ENCODE measurements at places on chromosomes 5 and 9. TPM values are rescaled to one million over a fixed set of nuclear protein-coding genes. Genes with fewer than 3 reads are reported as not detected.

DNA sequence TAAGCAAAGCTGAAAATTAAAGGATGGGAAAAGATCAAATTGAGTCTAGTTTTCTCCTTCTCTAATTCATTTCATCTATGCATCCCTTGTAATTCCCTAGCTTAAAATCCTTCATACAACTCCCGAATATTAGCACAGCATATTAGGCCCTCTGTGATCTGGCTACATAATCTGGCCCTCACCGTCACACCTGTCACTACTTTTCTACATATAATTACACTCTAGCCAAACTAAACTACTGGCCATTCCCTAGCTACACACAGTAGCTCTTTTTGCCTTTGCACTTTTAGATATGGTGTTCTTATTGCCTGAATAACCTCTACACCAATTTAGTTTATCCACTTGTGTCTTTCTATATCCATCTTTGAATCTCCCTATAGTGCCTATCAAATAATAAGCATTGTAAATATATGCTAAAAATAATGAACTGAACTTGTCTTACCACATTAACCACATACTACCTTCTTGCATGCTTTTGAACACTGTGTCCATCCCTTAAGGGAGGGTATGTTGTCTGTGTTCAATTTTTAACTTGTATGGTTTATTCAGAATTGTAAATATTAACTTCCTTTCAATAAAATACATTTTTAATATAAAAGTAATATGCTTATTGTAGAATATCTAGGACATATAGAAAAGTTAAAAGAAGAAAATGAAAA, 15.9 kb downstream of the RANBP6 start:
- H3K36me3 ChIP-seq, result peaks cover 7% of the 10 kb centered on the region
- no peak for DNase-seq
- H3K4me3 ChIP-seq, result no peak overlapping the region
- H3K27ac ChIP-seq, result no peak overlapping the region

GRCh38 chr5:35464757-35465156, 152.9 kb upstream of the SPEF2 start:
- H3K4me1 ChIP-seq, result no peaks in the 10 kb centered on the region
- H3K36me3 ChIP-seq, result no peaks in the 10 kb centered on the region
- H3K4me3 ChIP-seq, result no peak overlapping the region
- DNase-seq, result no peak

TAF11L10 gene
- 0.53 TPM for total RNA-seq

DNA sequence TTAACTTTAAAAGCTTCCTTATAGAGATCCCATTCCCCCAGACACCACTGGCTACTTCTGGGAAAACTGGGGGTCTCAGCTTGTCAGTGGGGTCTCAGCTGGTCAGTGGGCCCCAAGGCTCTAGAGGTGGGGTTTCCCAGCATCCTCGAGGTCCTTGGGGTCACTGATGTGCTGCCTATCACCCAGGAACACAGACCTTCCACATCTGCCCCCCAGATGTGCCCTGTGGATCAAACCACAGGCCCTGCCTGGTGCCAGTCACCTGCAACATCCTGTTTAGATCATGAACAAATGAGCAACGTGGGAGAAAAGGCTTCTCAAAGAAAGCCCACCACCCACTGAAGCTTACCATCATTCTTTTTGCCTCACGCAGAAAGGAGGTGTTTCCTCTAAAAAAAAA, 165.6 kb upstream of the FSTL4 start:
- no peak overlapping the region for H3K4me3 ChIP-seq
- H3K27ac ChIP-seq, result no peak overlapping the region
- H3K36me3 ChIP-seq, result no peaks in the 10 kb centered on the region
- no peaks in the 10 kb centered on the region for H3K4me1 ChIP-seq
- DNase-seq, result no peak
- H3K27me3 ChIP-seq, result peaks cover 3% of the 10 kb centered on the region

DNA sequence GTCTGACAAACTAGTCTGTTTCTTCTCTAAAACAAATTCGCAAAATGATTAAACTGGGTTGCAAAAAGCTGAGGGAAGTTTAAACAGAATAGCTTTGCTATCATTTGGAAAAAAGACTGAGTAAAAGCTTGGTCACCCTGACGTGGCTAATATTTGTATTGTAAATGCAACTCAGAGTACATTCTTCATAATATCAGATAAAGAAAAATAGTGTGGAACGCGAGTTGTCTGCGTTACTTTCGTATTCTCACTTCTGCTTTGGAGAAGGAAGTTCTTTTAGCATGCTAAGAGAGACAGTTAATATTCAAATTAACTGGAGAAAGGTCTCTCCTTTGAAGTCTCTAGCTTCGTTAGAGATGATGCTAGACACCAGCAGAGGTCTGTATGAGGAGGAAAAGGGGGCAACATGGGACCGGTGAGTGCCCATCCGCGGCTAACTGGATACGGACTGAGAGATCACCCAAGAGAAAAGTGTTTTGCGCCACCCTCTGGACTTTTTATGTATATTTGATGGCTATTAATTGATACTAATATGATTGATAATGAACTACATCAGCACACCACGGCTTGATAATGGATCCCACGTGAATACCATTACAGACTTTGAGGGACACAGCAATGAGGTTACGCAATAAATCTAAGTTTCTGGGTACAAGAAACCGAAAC, 2.9 kb upstream of the CNTRL start:
- no peaks in the 10 kb centered on the region for H3K36me3 ChIP-seq
- no peaks in the 10 kb centered on the region for H3K27me3 ChIP-seq
- H3K27ac ChIP-seq, result no peak overlapping the region
- H3K4me3 ChIP-seq, result no peak overlapping the region
- peaks cover 7% of the 10 kb centered on the region for H3K4me1 ChIP-seq
- DNase-seq, result no peak

GRCh38 chr5:669842-670395, 23.2 kb downstream of the TPPP start:
- no peaks in the 10 kb centered on the region for H3K27me3 ChIP-seq
- peaks cover 84% of the 10 kb centered on the region for H3K4me1 ChIP-seq
- DNase-seq, result no peak
- H3K27ac ChIP-seq, result no peak overlapping the region
- no peak overlapping the region for H3K4me3 ChIP-seq

DNA sequence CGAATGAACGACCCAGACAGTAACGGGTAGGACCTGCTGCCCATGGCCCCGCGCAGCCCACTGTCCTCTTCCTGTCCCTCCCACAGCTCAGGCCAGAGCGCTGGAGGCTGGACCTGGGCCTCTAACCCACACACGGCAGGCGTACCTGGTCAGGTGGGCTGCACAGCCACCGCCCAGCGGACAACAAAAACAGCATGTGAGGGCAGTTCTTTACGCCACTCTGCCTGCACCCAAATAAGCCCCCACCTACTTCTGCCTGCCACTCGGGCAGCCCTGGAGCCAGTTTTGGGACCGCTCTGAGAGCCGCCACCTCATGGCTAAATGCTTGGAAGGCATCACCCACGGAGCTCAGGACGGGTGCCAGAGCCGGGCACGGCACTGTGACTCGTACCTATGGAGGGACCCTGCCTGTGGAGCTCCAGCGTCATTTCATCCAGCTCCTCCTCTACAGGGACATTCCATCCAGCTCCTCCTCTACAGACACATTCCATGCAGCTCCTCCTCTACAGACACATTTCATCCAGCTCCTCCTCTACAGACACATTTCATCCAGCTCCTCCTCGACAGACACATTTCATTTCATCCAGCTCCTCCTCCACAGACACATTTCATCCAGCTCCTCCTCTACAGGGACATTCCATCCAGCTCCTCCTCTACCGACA, 18.9 kb downstream of the CLPTM1L start:
- no peak overlapping the region for H3K27ac ChIP-seq
- H3K36me3 ChIP-seq, result peaks cover 77% of the 10 kb centered on the region
- H3K4me1 ChIP-seq, result no peaks in the 10 kb centered on the region

DNA sequence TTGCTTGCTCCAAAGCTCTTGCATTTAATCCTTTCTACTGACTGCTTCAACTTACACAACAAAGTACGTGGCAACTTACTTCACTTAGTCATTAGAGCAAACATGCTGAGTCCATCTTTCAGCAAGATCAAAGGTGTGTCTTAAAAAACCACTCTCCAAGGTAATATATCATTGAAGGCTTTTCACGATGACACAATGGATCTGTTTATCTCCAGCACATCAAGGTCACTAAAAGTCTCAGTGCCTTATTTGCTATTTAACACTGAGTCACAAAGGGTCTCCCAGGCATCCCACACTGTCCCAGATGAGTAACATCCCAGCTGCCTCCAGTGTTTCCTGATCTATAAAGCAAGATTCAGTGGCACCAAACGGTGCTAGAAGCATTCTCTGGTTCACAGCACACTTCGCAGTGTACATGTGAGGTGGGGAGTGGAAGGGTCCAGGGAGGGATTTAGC, 3.7 kb upstream of the CLK4 start:
- H3K27me3 ChIP-seq, result peaks cover 28% of the 10 kb centered on the region
- no peak for DNase-seq
- H3K27ac ChIP-seq, result no peak overlapping the region
- no peak overlapping the region for H3K4me3 ChIP-seq

DNA sequence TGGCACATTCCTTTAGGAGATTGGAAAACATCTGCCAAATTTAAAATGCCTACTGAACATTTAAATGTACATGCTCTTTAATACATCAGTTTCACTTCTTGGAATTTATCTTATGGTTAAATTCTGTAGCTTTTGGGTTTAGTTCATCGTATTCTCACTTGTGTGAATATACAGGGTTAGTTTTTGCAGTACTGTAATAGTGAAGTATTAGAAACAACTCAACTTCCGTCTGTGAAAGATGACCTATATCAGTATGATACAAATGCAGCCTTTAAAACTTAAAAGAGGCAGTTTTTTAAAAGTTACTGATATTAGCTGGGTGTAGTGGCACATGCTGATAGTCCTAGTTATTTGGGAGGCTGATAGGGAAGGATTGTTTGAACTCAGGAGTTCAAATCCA, 57.2 kb downstream of the CDC42SE2 start:
- H3K4me3 ChIP-seq, result no peak overlapping the region
- H3K36me3 ChIP-seq, result peaks cover 15% of the 10 kb centered on the region
- no peaks in the 10 kb centered on the region for H3K27me3 ChIP-seq
- no peak for DNase-seq

DNA sequence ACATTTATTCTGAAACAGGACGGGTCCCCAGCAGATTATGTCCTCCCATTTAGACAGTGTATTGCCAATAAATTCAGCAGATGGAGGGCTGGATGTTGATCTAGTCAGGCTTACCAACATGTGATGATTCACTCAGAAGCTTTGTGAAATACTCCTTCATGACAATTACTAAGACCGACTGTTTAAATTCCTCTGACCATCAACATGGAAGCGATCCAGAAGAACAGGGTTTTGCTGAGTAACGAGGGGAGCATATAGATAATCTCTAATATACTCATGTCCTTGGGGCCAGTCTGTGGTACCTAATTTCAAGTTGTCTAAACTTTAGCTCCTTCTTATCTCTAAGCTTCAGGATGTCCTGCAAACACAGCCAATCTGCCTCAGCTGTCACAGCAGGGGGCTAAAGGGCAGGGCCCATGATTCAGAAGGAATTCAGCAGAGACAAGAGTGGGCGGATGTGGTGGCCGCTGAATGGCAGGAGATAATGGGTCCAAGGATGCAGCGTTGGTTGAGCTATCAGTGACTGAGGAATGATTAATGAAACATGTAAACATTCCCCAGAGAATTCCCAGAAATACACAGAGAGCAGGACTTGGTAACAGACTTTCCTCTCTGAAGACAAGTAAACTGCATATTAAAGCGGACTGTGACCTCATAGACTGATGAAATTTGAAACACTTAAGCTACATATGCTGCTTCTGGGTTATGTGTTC, 109.4 kb downstream of the ANKRD55 start:
- H3K27ac ChIP-seq, result peak overlapping the region; percentile 62
- no peaks in the 10 kb centered on the region for H3K27me3 ChIP-seq
- H3K36me3 ChIP-seq, result no peaks in the 10 kb centered on the region

- peaks cover 87% of the 10 kb centered on the region for H3K36me3 ChIP-seq
- no peaks in the 10 kb centered on the region for H3K4me1 ChIP-seq
- H3K4me3 ChIP-seq, result no peak overlapping the region
- DNase-seq, result no peak
- no peak overlapping the region for H3K27ac ChIP-seq
- no peaks in the 10 kb centered on the region for H3K27me3 ChIP-seq
Observed at GRCh38 chr9:92639791-92640271, 30.1 kb downstream of the IPPK start.

DNA sequence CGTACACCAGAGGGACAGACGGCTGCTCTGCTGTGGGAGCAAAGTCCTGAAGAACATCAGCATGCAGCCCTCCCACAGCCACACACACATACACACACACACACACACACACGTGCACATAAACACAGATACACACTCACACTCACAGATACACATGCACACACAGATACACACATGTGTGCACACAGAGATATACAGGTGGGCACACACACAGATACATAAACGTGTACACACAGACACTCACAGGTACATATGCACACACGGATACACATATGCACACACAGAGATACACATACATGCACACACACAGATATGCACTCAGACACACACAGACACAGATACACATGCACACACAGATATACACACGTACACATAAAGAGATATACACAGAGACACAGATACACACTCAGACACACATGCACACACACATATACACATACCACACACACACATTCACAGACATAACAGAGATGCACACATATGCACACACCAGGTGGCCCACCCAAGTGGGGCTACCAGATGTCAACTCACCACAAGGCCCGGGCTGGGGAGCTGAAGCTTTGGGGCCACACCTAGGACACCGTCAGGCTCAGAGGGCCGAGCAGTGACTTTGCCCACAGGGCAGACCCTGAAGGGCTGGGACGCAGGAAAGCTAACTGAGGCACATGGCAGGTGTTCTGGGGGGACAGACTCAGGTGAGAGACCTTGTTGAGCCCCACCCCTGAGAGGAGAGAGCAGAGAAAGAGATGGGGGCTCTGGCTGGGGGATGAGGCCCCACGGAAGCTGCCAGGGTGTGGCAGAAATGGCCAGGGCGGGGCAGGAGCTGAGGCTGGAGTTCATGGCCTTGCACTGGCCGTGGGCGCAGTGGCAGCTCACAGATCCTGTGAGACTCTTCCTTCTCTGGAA, 148.6 kb upstream of the PPP1R26 start:
- no peak overlapping the region for H3K4me3 ChIP-seq
- H3K4me1 ChIP-seq, result no peaks in the 10 kb centered on the region
- H3K27ac ChIP-seq, result no peak overlapping the region
- DNase-seq, result no peak

DNA sequence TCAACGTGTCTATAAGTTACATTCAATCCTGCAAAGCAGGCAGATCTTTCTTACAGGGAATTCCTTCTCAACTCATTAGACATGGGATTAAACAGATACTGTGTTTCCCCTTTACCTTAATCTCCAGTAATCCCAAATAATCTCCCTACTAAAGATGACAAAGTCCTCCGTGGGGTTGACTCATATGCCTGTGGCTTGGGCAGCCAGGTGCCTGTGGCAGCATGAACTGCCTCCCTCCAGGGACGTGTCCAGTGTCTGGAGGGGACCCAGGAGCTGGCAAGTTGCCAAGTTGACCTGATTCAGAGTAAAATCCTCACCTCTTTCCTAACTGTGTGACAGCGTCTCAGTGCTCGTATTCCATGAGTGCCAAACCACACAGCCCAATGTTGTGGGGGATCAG, 94.6 kb upstream of the PTCH1 start:
- no peaks in the 10 kb centered on the region for H3K4me1 ChIP-seq
- DNase-seq, result no peak
- H3K27me3 ChIP-seq, result peaks cover 47% of the 10 kb centered on the region
- H3K4me3 ChIP-seq, result no peak overlapping the region
- no peaks in the 10 kb centered on the region for H3K36me3 ChIP-seq

SPATA31C1 gene
- 0.07 TPM for total RNA-seq

PCDHB2 gene
- total RNA-seq, result not detected

- DNase-seq, result peak; percentile 9
- H3K4me1 ChIP-seq, result no peaks in the 10 kb centered on the region
- no peak overlapping the region for H3K27ac ChIP-seq
- peaks cover 2% of the 10 kb centered on the region for H3K27me3 ChIP-seq
- no peak overlapping the region for H3K4me3 ChIP-seq
Observed at GRCh38 chr9:76703270-76703669, 61.0 kb upstream of the PCA3 start.

LTC4S gene
- total RNA-seq, result 0.75 TPM

PCDHB14 gene
- not detected for total RNA-seq
